ENCODE measurements at places on chromosomes 1 and 21.

GRCh38 chr1:90753556-90753955 lies 36.5 kb upstream of the BARHL2 start:
- DNase-seq = no peak

GRCh38 chr1:27571439-27572018 lies 32.4 kb downstream of the AHDC1 start:
- DNase-seq = no peak

- DNase-seq = no peak
Measured at GRCh38 chr1:22958556-22958955, 14.1 kb downstream of the LACTBL1 start.

DNA sequence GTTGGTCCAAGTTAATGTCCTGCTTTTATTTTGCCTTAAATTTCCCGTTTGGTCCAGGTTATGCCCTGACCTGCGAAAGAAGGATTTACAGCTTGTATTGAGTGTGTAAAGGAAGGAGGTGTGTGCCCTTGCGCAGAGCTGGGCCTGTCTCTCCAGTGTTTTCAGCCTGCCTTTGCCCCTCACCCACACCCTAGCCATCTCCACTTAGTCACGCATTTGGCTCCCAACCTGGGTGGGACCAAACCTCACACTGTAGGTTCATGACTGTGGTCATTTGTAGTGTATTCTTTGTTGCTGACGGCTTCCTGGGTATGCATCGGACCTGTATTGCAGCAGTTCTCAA lies 572 bp upstream of the SRSF10 start:
- DNase-seq = peak; percentile 12

DNA sequence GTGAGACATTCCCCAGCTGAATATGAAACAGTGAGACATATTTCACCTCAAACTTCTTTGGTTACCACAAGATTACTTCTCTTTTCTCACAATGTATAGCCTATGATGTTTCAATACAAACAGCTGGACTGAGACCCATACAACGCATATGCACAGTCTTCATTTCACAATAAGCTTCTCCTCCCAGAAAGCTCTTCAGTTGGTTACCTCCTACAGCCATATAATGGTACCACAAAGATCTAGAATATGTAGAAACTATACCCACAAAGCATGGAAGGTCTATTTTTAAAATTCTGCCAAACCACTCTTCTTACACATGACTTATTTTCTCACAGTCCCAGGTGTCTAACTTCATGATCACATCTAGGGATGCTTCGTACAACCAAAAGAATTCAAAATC lies 70.8 kb downstream of the JAK1 start:
- no peak for DNase-seq

- no peak for DNase-seq
Measured at GRCh38 chr21:32545948-32546441, 39.3 kb downstream of the TCP10L start.

DNA sequence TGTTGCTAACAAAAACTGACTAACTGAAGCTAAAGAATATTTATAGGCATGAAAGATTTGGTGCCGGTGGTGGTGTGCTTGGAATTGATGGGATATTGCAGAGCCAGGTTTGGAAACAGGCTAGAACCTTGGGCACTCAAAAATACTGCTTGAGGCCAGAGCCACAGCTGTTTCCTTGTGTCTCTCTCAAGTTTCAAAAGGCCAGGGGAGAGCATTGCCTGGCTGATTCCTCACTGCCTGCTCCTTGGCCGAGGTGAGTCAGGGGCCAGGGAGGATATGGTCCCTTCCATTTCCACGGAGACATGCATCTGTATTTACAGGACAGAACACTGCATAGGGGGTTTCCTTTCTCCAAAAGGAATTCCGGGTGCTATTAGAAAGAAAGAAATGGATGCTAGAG lies 36.1 kb upstream of the IVNS1ABP start:
- DNase-seq = no peak

DNA sequence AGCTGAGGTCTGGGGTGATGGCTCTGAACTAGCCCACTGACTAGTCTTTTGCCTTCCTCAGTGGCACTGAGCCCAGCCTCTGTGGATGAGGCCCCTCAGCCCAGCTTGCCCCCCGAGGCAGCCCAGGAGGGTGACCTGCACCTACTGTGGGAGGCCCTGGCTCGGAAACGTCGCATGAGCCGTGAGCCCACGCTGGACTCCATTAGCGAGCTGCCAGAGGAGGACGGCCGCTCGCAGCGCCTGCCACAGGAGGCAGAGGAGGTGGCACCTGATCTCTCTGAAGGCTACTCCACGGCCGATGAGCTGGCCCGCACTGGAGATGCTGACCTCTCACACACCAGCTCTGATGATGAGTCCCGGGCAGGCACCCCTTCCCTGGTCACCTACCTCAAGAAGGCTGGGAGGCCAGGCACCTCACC lies 87.8 kb downstream of the TRIM11 start:
- no peak for DNase-seq

DNA sequence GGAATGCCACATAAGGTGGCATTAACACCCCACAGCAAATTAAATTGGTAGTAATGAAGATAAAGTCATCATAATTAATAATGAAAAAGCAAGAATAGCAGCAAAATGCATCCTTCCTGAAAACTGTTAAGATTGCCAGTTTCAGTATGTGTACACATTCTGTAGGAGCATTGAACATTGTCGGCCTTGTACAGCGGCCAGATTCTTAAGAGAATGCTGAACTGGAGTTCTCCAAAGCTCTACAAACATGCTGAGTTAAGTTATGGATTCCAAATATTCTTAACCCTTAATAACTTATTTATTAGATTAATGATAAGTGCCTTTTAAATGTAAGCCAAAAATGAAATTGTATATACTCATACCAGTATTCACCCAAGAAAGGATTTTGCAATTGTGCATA lies 189.9 kb downstream of the AK5 start:
- no peak for DNase-seq

GRCh38 chr1:7409278-7409677 lies 361.8 kb upstream of the VAMP3 start:
- no peak for DNase-seq

DNA sequence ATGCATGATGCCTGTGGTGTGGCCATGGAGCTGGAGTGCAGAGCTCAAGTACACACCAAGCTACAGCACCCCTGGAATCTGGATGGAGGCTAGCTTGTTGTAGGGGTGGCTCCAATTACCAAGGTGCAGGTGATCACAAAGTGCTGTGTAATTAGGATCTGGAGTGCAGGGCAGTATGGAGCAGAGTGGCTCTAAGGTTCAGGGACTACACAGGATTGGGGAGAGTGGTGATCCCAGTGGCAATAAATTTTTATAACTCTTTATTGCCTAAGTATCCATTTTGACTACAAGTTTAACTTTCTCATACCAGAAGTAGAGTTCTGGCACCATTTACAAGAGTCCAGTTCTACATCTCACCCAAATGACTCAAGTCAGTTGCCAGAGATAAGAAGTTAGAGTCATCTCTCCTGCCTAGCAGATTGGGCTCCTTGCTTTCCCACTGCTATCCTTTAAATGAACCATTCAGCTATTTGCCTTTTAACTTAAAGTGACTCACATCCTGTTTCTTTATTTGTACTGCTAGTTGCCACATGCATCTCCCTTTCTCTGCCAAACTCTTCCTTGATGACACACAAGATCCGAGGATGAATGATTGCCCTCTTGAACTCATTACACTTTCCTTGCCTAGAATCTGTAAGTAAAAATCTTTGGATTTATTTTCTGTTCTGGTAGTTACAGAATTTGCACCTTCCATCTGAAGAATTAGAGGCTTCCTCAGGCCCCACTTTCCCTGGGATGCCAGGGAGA lies 427.2 kb downstream of the KCNT2 start:
- DNase-seq = no peak

DNA sequence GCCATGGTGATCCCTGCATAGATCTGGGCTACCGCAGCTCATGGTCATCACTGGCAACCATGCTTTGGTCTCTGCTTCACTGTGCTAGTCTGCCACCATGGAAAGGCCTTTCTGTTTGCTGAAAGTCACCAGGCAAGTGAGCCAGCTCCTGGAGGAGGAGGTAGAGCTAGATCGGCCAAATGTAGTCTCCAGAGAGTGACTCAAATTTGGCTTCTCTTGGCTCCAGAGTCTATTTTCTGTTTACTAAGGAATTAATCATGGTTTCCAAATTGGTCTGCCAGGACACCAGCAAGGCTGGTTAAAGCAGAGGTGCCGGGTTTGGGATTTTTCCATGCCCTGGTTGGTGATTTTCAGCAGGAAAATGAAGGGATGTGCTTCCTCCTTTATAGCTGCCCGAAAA lies 52.7 kb upstream of the IVNS1ABP start:
- no peak for DNase-seq

GRCh38 chr1:44405798-44406736 lies 1.0 kb downstream of the RNF220 start:
- no peak for DNase-seq

- no peak for DNase-seq
Measured at GRCh38 chr1:225940385-225941151, 452 bp downstream of the LEFTY2 start.

GRCh38 chr1:76832521-76832920 lies 34.8 kb upstream of the ST6GALNAC5 start:
- no peak for DNase-seq

GRCh38 chr1:27391511-27392095 lies 819 bp upstream of the GPR3 start:
- no peak for DNase-seq

DNA sequence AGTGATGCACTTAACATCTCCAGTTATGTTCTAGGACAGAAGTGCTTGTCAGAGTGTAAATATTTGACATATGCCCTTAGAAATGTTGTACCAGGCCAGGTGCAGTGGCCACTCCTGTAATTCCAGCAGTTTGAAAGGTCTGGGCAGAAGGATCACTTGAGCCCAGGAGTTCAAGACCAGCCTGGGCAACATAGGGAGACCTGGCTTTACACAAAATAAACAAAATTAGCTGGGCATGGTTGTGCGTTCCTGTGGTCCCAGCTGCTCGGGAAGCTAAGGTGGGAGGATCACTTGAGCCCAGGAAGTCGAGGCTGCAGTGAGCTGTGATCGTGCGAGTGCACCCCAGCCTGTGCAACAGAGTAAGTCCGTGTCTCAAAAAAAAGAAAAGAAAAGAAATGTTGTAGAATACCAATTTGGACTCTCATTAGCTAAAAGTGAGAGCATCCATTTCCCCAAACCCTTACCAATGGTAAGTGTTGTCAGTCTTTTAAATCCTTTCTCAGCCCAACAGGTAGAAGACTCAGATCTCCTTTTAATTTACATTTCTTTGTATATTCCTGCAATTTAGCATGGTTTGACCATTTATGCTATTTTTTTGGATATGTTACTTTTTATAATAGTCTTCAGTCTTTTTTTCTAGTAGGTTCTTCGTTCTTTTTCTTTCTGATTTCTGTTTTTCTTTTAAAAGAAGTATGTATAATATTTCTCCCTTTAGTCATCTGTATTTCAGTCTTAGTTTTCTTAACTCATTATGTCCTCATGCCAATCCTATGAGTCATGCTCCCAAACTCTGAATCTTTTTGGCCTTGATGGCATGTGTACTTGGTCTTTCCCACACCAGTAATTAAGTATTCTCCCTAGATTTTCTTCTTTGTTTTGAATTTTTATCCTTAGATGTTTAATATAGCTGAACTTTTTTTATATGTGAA lies 74.4 kb downstream of the CAMTA1 start:
- DNase-seq = no peak

GRCh38 chr1:110229348-110230001 lies 19.4 kb downstream of the KCNC4 start:
- no peak for DNase-seq

- DNase-seq = no peak
Measured at GRCh38 chr21:22561946-22562345, 1563.7 kb downstream of the NCAM2 start.

DNA sequence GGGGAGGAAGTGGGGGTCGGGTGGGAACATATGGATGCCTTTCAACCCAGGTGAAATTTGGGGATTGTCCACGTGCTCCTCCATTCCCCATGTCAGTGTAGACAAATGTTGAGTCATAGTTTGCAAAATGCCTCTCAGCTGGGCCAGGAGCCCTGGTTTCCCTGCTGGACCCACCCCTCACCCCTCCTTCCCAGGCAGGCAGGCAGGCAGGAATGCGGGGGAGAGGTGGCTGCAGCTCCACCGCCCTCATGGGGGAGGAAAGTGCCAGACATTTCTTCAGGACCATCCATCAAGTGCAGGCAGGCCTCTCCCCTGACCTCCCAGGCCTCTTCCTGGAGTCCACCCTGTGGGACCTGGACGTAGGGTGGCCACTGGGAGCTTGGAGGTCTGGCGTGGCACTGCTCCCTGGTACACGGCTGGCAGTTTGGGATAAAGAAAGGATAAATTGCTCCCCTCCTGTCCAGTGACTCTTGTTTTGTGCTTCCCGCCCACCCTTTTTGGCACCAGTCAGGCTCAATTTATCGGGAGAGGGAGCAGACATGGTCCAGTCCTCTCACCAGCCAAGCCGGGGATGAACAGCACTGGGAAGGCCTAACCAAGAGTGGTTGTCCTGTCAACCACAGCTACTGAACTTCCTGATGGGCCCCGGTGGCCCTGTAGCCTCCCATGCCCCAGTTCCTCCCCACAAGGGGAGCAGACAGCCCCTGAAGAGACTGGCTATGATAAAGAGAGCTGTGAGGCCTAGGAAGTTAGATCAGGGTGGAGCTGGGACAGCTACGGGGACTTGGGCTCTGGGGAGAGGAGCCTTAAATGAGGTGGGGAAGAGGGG lies 18.9 kb downstream of the NPR1 start:
- no peak for DNase-seq

- DNase-seq = no peak
Measured at GRCh38 chr1:117531222-117531621, 74.6 kb upstream of the TENT5C start.

- no peak for DNase-seq
Measured at GRCh38 chr1:248850124-248850523, 8.8 kb downstream of the ZNF692 start.

DNA sequence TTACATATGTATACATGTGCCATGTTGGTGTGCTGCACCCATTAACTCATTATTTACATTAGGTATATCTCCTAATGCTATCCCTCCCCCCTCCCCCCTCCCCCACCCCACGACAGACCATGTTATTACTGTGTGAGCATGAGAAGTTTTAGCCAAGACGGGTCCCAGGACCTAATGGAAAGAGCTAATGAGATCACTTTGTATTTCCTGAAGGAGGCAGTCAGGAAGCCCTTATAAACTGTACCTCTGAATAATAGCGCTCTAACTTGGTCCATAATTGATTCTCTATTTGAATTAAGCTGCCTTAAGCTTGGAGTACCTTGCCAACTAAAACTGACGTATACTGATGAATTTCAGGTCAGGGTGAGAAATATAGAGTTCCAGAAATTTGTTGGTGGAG lies 4.1 kb upstream of the NEGR1 start:
- DNase-seq = no peak

GRCh38 chr1:226545836-226546596 lies 2.5 kb upstream of the STUM start:
- DNase-seq = no peak
